ENCODE measurements at places on chromosomes 4 and X.

DNA sequence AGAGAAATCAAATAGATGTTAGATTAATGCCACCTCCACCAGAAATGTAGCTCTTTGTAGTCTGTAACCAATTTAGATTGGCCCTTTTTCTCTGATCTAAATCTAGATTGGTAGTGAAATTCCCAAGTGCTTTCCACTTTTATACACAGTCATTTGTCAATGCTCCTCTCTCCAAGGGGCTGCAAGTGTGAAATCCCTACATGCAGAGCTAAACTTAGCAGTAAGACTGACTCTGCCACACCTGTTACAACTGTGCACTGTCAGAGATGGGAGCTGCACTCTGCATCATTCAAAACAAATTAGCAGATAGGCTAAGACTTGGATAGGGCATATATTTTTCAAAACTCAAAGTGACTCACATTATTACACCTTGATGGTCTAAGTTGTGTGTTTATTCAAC lies 9.1 kb downstream of the SERTM2 start:
- DNase-seq: no peak

DNA sequence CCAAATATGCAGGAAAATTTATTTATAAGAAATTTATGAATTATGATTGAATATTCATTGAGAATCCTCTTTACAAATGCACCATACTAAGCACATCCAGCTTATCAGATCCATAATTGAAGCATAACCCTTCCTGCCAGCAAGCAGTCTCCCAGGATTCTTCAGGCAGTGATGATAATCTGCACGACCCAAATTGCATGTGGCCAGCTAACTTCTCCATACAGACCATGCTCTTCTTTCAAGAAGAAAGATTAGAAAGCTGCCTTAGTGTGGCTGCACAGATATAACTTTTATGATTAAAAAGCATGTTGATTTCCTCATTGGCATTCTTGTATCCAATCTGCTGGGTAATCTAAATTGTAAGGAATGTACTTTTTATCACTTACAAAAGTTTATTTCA lies 3.3 kb upstream of the CBR4 start:
- DNase-seq: no peak

DNA sequence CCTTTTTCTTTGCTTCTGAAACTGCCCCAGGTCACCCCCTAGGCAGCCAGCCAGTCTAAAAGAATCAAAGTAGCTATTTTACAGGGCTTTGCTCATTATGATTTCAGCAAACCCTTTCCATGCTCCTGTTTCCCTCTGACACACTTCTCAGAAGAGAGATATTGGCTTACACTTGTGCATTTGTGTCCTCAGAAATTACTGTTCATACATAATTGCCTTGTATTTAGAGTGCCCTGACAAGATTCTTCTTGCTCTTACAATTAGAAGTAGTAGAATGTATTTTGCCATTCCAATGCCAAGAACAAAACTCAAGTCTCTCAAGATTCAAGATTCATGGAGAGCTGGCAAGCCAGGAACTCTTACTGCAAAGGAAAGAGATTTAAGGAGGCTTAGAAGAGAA lies 531.0 kb upstream of the ZFP42 start:
- DNase-seq: no peak

GRCh38 chrX:87679849-87680248 lies 162.2 kb downstream of the KLHL4 start:
- DNase-seq: no peak

GRCh38 chr4:173698557-173699262 lies 168.7 kb upstream of the HAND2 start:
- no peak for DNase-seq

- DNase-seq: no peak
These were observed 981.9 kb upstream of the TENM3 start for GRCh38 chr4:181261279-181261678.

GRCh38 chrX:110373310-110373709 lies 14.7 kb downstream of the RTL9 start:
- no peak for DNase-seq

- DNase-seq: no peak
These were observed 3.9 kb downstream of the L1CAM start for GRCh38 chrX:153882086-153882498.

DNA sequence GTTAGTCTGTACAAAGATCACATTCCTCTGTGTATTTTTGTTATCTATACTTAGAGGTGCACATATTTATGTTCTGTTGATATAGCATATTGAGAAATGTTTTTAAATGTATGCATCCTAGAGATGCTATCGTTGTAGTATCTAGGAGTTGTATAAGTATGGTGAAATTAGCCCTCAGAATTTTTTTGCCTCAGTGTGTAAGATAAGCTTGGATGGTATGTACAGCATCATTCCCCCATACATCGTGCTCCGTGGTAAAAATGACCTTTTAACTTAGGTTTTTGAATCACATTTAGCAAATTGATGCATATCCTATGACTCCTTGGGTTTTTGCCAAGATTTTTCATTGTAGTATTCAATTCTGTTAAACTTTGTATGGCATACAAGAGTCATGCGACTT lies 113.5 kb downstream of the RPA4 start:
- no peak for DNase-seq

DNA sequence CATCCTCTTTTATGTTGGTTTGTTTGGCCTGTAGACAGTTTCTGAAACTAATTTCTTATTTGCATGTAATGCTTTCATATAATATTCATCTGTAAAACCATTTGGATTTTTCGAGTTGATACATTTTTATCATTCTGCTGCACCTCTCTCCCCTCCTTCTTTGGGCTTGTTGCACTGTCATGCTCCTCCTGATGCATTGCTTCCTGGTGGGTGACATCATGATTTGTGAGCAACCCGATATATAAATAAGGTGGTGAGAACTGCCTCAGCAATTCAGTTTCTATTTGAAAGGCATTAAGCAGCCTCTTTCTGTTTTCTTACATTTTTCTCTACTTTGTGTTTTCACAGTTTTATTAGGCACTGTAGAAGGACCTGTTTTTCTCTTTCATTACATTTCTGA lies 515.7 kb downstream of the RPA4 start:
- DNase-seq: no peak

DNA sequence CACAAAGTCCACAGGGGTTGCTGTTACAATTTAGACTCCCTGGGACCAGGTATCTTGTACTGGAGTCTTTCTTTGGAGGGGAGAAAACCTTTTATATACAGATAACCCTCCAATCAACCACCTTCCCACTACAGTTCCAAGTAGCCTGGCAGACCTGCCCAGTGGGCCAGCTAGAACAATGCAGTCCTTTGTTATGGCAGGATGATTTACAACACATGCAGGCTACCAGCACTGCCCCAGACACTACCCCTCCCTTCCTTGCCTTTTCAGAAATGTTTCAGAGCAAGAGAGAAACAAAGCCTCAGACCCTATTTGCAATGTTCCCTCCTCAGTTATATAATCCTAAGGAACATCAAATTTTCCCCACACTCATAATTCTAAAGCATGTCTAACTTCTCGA lies 11.1 kb downstream of the RASL11B start:
- no peak for DNase-seq

- no peak for DNase-seq
These were observed 84.2 kb downstream of the DKK2 start for GRCh38 chr4:106951891-106952290.

- DNase-seq: no peak
These were observed 240.5 kb downstream of the GRIA3 start for GRCh38 chrX:123424546-123424945.

GRCh38 chr4:138609943-138610350 lies 367.8 kb upstream of the SLC7A11 start:
- no peak for DNase-seq

DNA sequence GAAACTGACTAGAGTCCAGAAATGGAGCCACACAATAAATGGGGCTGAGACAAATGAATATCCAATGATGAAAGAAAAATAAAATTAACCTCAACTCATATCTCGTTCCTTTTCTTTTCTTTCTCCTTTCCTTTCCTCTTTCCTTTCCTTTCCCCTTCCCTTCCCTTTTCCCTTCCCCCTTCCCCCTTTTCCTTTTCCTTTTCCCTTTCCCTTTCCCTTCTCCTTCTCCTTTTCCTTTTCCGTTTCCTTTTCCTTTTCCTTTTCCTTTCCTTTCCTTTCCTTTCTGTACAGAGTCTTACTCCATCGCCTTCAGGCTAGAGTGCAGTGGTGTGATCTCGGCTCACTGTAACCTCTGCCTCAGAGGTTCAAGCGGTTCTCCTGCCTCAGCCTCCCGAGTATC lies 146.3 kb downstream of the RTL9 start:
- no peak for DNase-seq

DNA sequence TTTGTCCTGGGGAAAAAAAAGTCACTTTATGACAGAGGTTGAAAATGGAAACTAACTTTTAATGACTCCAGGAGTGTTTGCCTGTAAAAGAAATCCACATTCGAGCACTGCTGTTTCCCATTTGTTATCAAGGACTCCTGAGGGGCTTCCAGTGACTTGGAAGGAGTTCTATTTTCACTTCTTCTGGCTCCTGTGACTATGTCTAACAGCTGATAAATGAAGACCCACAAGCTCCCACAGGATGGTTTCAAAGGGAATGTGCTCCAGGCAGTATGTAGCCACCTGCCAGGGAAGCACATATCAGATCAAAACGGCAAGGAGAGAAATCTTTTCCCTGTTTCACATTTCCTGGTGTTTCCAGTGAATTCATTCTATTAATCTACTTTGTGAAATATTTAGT lies 159.8 kb upstream of the FAM241A start:
- no peak for DNase-seq

GRCh38 chr4:180727478-180727877 lies 1515.7 kb upstream of the TENM3 start:
- DNase-seq: no peak

DNA sequence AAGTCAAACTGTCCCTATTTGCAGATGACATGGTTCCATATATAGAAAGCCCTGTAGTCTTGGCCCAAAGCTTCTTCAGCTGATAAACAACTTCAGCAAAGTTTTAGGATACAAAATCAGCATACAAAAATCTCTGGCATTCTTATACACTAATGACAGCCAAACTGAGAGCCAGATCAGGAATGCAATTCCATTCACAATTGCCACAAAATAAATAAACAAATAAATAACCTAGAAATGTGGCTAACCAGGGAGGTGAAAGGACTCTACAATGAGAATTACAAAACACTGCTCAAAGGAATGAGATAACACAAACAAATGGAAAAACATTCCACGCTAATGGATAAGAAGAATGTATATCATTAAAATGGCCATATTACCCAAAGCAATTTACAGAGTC lies 52.9 kb upstream of the CXCL8 start:
- DNase-seq: no peak

DNA sequence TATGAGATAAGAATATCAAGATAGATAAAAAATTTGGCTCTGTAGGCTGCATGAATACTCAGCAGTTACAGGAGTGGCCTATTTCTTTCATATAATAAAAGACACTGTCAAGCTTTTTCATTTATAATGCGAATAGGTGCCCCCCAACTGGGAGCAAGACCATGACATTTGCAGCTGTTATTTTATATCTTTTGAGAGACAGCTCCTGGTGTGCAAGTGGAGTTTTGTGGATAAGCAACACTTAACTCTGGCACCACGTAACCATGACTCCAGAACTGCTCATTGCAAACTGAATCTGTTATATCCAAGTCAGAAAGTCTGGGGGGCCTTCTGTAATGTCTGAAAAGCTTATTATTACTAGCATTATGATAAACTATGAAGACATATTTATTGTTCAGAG lies 1372.4 kb downstream of the C4orf33 start:
- no peak for DNase-seq

- DNase-seq: no peak
These were observed 32.6 kb downstream of the DCK start for GRCh38 chr4:71026086-71026485.

- DNase-seq: no peak
These were observed 22.3 kb upstream of the VSIG1 start for GRCh38 chrX:108022491-108023089.

- peak; percentile 67 for DNase-seq
These were observed 12.3 kb upstream of the XPNPEP2 start for GRCh38 chrX:129726307-129727111.

DNA sequence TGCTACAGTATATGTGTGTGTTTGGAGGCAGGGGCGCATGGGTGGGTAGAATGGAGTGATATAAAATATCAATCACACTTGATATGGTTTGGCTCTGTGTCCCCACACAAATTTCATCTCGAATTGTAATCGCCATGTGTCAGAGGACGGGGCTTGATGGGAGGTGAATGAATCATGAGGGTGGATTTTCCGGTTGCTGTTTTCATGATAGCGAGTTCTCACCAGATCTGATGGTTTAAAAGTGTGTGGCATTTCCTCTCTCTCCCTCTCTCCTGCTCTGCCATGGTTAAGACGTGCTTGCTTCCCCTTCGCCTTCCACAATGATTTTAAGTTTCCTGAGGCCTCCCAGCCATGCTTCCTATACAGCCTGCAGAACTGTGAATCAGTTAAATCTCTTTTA lies 14.8 kb downstream of the SOWAHB start:
- no peak for DNase-seq

DNA sequence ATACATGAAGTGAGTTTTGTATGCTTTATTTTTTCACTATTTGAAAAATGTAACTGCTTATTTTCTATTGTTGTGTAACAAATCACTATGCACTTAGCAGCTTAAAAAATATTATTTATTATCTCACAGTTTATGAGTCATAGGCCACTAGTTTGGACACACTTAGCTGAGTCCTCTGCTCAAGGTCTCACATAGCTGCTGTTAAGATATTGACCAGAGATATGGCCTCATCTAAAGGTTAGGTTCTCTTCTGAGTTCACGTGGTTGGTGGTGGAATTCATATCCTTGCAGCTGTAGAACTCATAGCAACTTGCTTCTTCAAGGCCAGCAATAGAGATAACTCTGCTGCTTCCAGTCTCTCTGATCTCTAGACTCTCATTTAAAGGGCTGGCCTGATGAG lies 534.4 kb downstream of the SPRY1 start:
- DNase-seq: no peak

GRCh38 chr4:163295138-163295537 lies 37.3 kb downstream of the NPY1R start:
- no peak for DNase-seq

- no peak for DNase-seq
These were observed 57.3 kb downstream of the SH3BGRL start for GRCh38 chrX:81259020-81259713.

GRCh38 chr4:602559-602942 lies 22.8 kb upstream of the PDE6B start:
- DNase-seq: peak; percentile 93

- DNase-seq: no peak
These were observed 218.6 kb downstream of the SPCS3 start for GRCh38 chr4:176538217-176538925.

DNA sequence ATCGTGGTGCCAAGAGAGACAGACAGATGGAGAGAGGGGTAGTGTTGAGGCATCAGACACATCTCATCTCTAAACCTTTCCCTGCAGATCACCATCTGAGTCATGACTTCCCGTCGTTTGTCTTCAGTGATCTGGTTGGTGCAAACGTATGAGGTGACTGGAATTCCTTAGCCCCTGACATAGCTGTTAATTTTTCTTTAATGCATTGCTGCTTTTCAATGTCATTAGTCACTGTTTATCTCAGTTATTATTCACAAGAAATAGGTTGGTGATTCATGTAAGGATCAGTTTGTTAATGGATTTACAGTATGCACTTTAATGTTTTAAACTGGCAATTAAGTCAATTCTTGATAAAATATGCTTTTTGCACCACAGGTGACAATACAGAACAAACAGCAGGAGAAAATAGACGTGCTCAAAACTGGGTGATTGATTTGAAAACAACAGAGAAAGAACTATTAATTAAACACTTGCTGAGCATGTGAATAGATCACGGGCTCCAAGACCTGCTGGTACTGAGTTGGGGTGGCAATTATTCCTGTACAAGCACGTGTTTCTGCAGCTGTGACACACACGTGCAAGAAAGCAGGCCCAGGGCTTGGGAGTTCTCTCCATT lies 1.3 kb upstream of the TMEM154 start:
- no peak for DNase-seq

- no peak for DNase-seq
These were observed 34.8 kb upstream of the SPANXD start for GRCh38 chrX:141733371-141733770.
